Activated T-helper 2 cell treated with anti-CD3 and anti-CD28 coated beads, Interferon-gamma antibody, Interleukin-2, Interleukin-4, amounts not matched to agents 10 μg/mL and 5 μg/mL and 100 μg/mL, durations not matched to agents 14 hours and 24 hours and 36 hours (primary cell): ENCODE measurements at places on chromosomes 5 and 9. TPM values are rescaled to one million over a fixed set of nuclear protein-coding genes. Genes with fewer than 3 reads are reported as not detected.

The OBP2B gene
- total RNA-seq, result not detected in 2 replicates

The ADCY2 gene
- not detected in 2 replicates for total RNA-seq

The GABRA6 gene
- not detected in 2 replicates for total RNA-seq

The KIF3A gene
- 40.7 and 41.4 TPM in 2 replicates for total RNA-seq

The IRX4 gene
- not detected in 2 replicates for total RNA-seq

The DUSP1 gene
- total RNA-seq, result 8.9 and 9.7 TPM in 2 replicates

The CARD6 gene
- total RNA-seq, result 1.5 and 1.6 TPM in 2 replicates

The FAM200C gene
- 1.3 and 1.4 TPM in 2 replicates for total RNA-seq

DNA sequence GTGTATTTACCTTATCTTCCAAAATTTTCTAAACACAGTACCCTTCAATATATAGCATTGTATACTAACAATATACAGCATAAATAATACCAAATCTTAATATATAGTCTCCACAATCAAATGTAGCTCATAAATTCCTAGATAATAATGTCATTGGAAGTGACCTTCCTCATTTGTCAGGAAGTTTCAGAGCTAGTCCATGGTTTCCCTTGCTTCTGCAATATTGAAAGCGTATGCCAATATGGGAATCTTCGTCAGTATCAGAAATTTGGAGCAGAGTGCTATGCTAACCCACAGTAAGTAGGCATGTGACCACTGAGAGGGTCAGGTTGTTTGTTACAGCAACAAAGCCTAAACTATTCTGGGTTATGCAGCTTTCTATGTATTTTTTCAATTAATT is 774.9 kb upstream of the CDH10 start:
- H3K27ac ChIP-seq, result no peak overlapping the region
- no peak overlapping the region for H3K4me3 ChIP-seq
- H3K36me3 ChIP-seq, result no peaks in the 10 kb centered on the region
- H3K4me1 ChIP-seq, result no peaks in the 10 kb centered on the region
- DNase-seq, result no peak

DNA sequence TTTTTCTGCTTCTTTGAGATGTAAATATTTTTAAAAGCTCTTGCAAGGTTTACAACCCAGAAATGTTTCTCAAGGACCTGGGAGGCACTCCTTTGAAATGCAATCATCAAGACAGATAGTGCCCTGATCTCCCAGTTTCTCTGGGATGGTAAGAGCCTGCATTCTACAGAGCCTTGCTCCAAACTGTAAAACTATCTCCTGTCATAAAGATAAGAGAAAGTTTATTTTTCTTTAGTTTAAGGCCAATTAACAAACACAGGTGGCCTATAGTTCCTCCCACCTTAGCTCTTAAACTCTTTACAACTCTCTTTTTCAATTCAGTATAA is 1231.1 kb upstream of the NUDT12 start:
- no peak overlapping the region for H3K4me3 ChIP-seq
- no peaks in the 10 kb centered on the region for H3K4me1 ChIP-seq
- H3K27me3 ChIP-seq, result no peaks in the 10 kb centered on the region
- H3K27ac ChIP-seq, result no peak overlapping the region

- no peak for DNase-seq
- no peak overlapping the region for H3K4me3 ChIP-seq
- peaks cover 9% of the 10 kb centered on the region for H3K4me1 ChIP-seq
- peaks cover 17% of the 10 kb centered on the region for H3K27me3 ChIP-seq
- no peak overlapping the region for H3K27ac ChIP-seq
These were observed 8.0 kb upstream of the NSMF start for GRCh38 chr9:137467161-137467581.

- H3K27ac ChIP-seq, result no peak overlapping the region
- H3K36me3 ChIP-seq, result no peaks in the 10 kb centered on the region
- no peak for DNase-seq
- peaks cover 6% of the 10 kb centered on the region for H3K27me3 ChIP-seq
- H3K4me1 ChIP-seq, result no peaks in the 10 kb centered on the region
- H3K4me3 ChIP-seq, result no peak overlapping the region
These were observed 477.5 kb downstream of the PDE4D start for GRCh38 chr5:59416026-59416425.

DNA sequence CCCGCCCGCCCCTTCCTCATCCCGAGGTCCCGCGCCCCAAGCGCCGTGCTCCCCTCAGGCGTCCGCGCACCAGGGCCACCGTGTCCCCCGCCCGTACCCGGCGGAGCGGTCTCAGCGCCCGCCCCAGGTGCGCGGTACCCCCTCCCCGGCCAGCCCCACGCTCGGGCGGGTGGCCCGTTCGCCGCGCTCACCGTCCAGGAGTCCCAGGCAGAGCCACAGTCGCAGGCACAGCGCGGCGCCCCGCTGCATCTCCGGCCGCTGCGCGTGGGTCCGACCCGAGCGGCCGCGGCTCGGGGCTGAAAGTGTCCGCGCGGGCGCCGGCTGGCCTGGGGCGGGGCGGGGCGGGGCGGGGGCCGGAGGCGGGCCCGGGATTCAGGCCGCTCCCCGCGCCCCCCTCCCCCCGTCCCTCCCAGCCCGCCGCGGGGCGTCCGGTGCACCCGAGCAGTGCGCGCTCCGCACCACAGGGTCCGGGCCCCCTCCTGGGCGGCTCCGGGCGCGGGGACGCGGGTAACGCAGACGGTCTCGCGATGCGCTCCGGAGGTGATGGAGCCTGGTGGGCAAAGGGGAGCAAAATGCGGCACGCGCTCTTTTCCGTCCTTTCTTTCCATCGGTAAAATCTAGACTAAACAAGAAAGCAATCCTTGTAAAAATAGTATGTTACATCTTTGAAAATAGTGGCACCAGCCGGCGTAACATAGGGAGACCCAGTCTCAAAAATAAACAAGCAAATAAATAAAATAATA is at the start of gene FLT4:
Gene FLT4, minus strand, starts transcription at position 304 of the 743 bp plus-strand sequence. Its CDS starts 55 bp downstream, at position 249.
- DNase-seq, result no peak
- H3K36me3 ChIP-seq, result no peaks in the 10 kb centered on the region
- H3K4me1 ChIP-seq, result peaks cover 5% of the 10 kb centered on the region

DNA sequence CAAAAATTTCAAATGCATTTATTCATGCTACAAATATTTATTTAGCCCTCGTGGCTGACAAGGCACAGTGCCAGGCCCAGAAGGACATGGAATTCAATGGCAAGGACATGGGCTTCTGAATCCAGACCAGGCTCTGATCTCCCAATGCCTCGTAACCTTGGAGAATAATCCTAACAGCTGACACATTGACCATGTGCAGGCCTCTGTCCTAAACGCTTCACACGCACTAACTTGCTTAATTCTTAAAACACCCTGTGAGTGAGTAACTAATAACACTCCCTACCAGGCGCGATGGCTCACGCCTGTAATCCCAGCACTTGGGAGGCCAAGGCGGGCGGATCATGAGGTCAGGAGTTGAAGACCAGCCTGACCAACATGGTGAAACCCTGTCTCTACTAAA is 33.2 kb downstream of the MYO10 start:
- no peaks in the 10 kb centered on the region for H3K4me1 ChIP-seq
- no peak for DNase-seq
- no peaks in the 10 kb centered on the region for H3K36me3 ChIP-seq
- H3K27ac ChIP-seq, result no peak overlapping the region

DNA sequence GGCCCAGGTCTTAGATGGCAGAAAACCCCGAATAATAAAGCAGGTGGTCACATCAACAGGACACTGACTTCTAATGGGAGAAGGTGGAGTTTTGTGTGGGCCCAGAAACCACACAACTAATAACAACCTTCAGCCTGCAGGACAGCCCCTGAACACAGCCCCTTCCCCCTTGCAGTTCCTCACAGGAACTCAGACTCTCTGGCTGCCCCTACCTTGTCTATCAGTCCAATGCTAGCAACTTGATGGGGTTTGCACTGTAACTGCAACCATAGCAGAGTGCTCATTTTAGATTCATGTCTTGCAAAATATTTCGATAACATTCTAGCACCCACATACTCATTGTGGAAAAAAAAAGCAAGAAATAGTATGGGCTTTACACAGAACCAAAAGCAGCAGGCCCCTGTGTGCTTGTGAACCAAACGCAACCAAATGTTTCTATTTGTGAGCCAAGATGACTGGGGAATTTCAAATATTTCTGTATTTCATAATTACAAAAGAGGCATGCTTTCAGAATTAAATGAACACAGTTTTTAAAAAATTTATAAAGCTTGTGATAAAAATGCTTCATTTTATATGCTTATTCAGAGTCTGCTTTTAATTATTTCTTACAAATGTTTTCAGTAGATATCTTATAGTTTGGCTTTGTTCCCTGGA is 62.7 kb upstream of the PDE4D start:
- H3K36me3 ChIP-seq, result no peaks in the 10 kb centered on the region
- no peak for DNase-seq
- H3K27me3 ChIP-seq, result no peaks in the 10 kb centered on the region
- H3K27ac ChIP-seq, result no peak overlapping the region

- no peak overlapping the region for H3K4me3 ChIP-seq
- DNase-seq, result no peak
- H3K4me1 ChIP-seq, result no peaks in the 10 kb centered on the region
- H3K27me3 ChIP-seq, result no peaks in the 10 kb centered on the region
These were observed 653.6 kb upstream of the ITGA1 start for GRCh38 chr5:52134013-52134650.

DNA sequence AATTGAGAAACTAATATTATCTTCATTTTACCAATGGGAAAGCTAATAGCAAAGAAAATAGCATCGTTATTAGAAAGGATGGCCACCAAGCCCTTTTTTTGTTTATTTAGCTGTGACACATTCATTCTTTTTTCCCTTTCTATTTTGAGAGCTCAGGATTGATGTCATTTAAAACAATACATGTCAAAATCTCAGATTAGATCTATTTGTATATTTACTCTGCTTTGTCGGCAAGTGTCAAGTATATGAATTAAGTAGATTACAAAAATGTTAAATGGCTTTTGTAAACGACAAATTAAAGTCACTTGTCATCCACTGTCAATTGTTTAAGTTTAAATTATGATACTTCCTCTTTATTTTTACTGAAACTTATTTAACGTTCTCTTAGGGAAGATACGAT is 118.9 kb downstream of the PAM start:
- H3K36me3 ChIP-seq, result peaks cover 11% of the 10 kb centered on the region
- H3K4me1 ChIP-seq, result no peaks in the 10 kb centered on the region
- no peak for DNase-seq
- no peaks in the 10 kb centered on the region for H3K27me3 ChIP-seq
- H3K4me3 ChIP-seq, result no peak overlapping the region
- H3K27ac ChIP-seq, result no peak overlapping the region

DNA sequence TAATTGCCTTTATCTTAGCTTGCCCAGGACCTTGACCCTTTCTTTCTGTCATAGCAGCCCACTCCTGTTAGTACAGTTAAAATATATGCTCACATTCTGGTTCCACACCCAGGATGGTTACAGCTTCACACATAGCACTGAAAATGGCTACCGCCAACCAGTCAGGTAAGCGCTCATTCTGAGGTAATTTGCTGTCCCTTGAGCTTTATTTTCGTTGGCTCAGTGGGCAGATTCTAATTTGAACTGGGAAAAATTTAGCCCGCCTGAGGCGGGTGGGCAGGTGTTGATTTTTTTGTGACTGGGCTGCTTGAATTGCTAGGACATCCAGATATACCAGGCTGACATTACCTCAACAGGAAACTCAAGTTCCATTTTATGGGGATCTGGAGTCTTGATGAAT is 137.5 kb downstream of the KCTD16 start:
- no peak for DNase-seq
- H3K36me3 ChIP-seq, result no peaks in the 10 kb centered on the region
- no peak overlapping the region for H3K4me3 ChIP-seq
- H3K27me3 ChIP-seq, result no peaks in the 10 kb centered on the region
- H3K27ac ChIP-seq, result no peak overlapping the region
- H3K4me1 ChIP-seq, result no peaks in the 10 kb centered on the region

DNA sequence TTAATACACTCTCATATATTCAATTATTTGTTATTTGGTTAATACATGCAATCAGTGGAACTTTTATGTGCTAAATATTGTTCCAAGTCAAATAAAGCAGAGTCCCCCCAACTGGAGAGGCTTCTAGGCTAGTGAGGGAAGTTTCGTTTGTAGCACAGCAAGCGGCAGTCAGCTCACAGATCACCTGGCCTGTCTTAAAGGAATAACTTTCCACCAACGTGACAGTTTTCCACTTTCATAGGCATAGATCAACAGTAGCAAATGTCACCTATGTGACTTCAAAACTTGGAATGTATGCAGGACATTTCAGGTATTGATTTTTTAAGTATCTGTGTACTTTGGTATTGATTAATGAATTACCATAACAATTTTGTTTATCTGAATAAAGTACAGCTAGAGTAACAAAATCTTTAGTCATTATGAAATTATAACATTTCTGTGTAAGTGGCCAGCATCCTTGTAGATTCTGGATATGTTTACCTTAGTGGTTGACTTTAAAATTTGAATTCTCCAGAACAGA is 129.7 kb upstream of the VCAN start:
- H3K27me3 ChIP-seq, result no peaks in the 10 kb centered on the region
- H3K36me3 ChIP-seq, result no peaks in the 10 kb centered on the region
- H3K27ac ChIP-seq, result no peak overlapping the region
- peaks cover 12% of the 10 kb centered on the region for H3K4me1 ChIP-seq
- no peak for DNase-seq
- no peak overlapping the region for H3K4me3 ChIP-seq

DNA sequence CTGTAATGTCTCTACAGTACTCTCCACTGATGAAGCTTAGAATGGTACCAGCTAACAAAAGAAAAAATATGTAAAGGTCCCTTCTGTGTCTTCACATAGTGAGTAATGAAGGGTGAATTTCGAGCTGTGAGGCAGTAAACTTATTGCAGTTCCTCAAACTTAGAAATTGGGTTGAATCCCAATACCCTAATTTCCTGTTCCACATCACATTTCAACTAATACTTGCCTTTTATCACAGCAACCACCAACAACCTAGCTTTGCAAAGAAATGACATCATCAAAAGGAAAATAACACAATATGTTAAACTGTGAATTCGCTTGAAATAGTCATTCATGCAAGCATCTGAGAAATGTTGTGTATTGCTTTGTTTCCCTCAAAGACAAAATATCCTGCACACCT is 9.4 kb upstream of the TNFAIP8 start:
- H3K27ac ChIP-seq, result peak overlapping the region; percentile 74
- no peaks in the 10 kb centered on the region for H3K27me3 ChIP-seq
- no peak overlapping the region for H3K4me3 ChIP-seq
- no peak for DNase-seq
- peaks cover 74% of the 10 kb centered on the region for H3K4me1 ChIP-seq
- H3K36me3 ChIP-seq, result peaks cover 45% of the 10 kb centered on the region

GRCh38 chr5:4018007-4018406 is 422.4 kb downstream of the IRX1 start:
- H3K4me1 ChIP-seq, result no peaks in the 10 kb centered on the region
- no peaks in the 10 kb centered on the region for H3K36me3 ChIP-seq
- H3K4me3 ChIP-seq, result no peak overlapping the region
- no peaks in the 10 kb centered on the region for H3K27me3 ChIP-seq
- DNase-seq, result no peak

DNA sequence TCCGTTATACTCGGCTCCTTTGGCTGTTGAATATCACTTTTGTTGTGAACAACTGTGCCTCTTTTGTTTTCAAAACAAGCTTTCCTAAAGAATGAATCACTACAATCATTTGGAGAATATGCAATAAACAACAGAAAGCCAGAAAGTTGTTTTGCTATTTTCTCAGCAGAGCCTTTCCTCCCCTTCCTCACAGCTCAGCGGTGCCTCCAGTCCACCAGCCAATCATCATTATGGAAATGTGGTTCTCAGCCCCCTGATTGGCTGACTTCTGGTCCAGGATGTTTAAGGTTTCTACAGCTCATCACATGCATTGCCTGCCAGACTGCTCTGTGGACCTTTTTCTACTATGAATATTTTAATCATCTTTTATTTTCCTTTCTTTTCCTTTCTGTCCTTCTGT is 9.1 kb upstream of the ZNF608 start:
- no peaks in the 10 kb centered on the region for H3K4me1 ChIP-seq
- no peak overlapping the region for H3K4me3 ChIP-seq
- H3K27me3 ChIP-seq, result no peaks in the 10 kb centered on the region
- no peak overlapping the region for H3K27ac ChIP-seq
- H3K36me3 ChIP-seq, result no peaks in the 10 kb centered on the region

GRCh38 chr9:112554516-112554915 is 67.9 kb downstream of the KIAA1958 start:
- DNase-seq, result no peak
- no peak overlapping the region for H3K4me3 ChIP-seq
- H3K27me3 ChIP-seq, result no peaks in the 10 kb centered on the region
- peaks cover 4% of the 10 kb centered on the region for H3K4me1 ChIP-seq
